K562 (cell line): ENCODE measurements at places on chromosomes 1 and 21. TPM values are rescaled to one million over a fixed set of nuclear protein-coding genes. Genes with fewer than 3 reads are reported as not detected.

The OR2T29 gene
- not detected in 2 replicates for total RNA-seq

The CRYAA gene
- not detected in 2 replicates for total RNA-seq

The SERPINC1 gene
- total RNA-seq, result 0.62 and 1.1 TPM in 2 replicates

The STRIP1 gene
- 38.5 and 42.3 TPM in 2 replicates for total RNA-seq

The ANGPTL3 gene
- not detected in 2 replicates for total RNA-seq

The PKLR gene
- total RNA-seq, result 75.7 and 78.4 TPM in 2 replicates

The CDK18 gene
- 0.34 and 0.44 TPM in 2 replicates for total RNA-seq

The ATXN7L2 gene
- 9.4 and 10.0 TPM in 2 replicates for total RNA-seq

The RXFP4 gene
- total RNA-seq, result not detected in 2 replicates
